ENCODE measurements at places on chromosomes 5 and 9.

- no peak for DNase-seq
These were observed 17.0 kb upstream of the NTNG2 start for GRCh38 chr9:132144708-132145365.

DNA sequence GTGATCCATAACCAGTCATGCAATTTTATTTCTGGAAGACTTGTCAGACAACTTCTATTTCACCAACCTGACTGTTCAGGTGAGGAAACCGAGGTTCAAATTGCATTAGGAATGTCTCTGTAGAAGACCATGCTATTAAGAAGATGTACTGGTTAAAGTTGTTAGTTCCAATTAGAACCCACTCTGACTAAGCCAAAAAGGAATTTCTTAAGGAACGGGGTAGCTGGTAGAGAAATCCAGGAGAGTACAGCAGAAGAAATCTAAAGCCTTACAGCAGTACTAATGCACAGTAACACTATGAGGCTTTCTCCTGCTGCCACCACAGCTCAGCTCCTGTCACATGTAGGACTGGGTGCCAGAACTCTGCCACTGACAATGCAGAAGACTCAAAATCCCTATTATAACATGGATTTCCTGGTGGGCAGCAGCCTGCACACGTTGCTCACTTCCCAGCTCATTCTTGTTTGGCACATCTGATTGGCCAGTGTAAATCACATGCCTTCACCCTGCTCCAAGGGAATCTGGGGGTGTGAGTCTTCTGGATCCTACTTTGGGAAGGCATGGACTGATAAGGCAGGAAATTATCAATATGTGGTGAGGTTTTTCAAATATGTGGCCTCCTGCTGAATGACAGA is 37.1 kb downstream of the CAST start:
- DNase-seq: no peak

- DNase-seq: no peak
These were observed 535 bp downstream of the RFX3 start for GRCh38 chr9:3525096-3525835.

DNA sequence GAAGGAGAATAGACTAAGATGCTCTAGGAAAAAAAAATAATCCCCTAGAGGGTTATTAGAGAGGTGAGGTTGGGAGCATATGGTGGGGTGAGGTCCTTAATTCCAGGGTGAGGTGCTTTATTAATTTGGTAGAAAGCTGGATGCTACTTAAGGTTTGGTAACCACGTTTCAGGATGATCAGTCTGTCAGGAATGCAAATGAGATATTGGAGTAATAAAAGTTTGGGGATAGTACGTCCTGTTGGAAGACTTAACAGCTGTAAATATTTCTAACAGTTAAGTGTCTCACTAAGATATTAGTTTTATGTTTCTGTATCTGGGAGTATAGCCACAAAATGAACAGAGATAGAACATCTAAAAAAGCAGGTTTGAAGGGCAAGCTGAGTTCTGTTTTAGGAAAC is 578.9 kb downstream of the CETN3 start:
- no peak for DNase-seq

GRCh38 chr5:150261231-150261630 is 28.3 kb downstream of the CAMK2A start:
- no peak for DNase-seq

DNA sequence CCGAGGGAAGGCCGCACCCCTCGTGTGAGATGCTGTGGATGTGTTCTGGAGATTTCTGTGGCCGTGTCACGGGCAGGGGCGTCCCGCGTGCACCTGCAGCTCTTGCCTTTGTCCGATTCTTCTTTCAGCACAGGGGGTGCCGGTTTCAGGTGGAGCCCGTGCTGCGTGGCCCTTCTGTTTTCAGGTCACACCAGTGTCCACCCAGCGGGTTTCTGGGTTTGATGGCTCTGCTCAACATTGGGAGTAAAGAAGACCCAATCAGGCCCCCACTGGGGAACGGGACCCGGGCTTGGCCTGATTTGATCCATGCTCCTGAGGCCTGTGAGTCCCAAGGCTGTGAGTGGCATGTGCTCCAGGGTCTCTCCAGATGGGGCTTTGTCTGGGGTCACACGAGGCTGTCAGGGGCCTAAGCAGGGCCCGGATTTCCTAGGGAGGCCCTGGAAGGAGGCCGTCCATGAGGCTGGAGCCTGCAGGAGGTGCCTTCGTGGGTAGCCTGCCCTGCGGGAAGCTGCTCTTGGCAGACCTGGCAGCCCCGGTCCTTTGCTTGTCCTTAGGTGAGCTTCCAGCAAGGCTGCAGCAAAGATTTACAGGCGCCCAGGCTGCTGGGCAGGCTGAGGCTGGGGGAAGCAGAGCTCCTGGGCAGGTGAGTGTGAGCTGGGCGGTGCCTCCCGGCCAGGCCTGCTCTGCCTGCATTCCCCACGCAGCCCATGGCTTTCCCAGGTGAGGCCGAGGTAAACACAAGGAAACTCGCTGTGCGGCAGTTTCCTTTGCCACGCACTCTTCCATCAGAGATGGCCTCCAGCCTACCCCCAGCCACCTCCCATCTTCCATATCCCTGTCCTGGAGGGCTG is 12.8 kb downstream of the MRPL36 start:
- no peak for DNase-seq

GRCh38 chr5:3619579-3619978 is 23.9 kb downstream of the IRX1 start:
- DNase-seq: no peak

DNA sequence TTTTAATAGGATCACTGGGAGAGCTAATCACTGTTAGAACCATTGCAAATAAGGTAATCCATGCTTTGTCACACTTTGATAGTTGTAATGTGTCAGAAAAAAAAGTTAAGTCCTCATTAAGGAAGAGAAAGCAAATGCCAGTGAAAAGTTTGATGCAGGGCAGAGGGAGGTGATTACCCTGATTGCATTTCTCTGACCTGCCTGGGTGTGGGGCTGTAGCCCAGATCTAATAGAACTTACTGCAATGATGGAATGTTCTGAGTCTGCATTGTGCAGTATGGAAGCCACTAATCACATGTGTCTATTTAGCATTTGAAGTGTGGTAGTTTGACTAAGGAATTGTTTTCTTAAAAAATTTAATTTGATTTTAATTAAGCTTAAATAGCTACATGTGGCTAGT is 202.7 kb downstream of the ATP10B start:
- no peak for DNase-seq

GRCh38 chr9:76887951-76888350 is 18.0 kb downstream of the PRUNE2 start:
- no peak for DNase-seq

GRCh38 chr9:108486831-108487230 is 369.0 kb downstream of the ACTL7B start:
- no peak for DNase-seq

DNA sequence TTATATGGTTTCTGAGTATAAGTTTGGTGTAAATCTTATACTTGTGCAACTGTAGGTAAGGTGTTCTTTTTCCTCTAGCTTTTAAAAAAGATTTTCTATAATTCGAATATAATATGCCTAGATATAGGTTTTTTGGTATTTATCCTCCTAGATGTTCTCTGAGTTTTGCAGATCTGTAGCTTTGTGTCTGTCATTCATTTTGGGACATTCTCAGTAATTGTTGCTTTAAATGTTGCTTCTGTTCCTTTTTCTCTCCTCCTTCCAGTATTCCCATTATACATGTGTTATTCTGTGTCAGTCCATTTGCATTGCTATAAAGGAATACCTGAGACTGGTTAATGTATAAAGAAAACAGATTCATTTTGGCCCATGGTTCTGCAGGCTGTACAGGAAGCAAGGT is 33.7 kb downstream of the LURAP1L start:
- DNase-seq: no peak

GRCh38 chr9:120733190-120733589 is 18.9 kb upstream of the MEGF9 start:
- DNase-seq: no peak

- no peak for DNase-seq
These were observed 75.9 kb upstream of the ADAMTSL1 start for GRCh38 chr9:18398038-18398437.

DNA sequence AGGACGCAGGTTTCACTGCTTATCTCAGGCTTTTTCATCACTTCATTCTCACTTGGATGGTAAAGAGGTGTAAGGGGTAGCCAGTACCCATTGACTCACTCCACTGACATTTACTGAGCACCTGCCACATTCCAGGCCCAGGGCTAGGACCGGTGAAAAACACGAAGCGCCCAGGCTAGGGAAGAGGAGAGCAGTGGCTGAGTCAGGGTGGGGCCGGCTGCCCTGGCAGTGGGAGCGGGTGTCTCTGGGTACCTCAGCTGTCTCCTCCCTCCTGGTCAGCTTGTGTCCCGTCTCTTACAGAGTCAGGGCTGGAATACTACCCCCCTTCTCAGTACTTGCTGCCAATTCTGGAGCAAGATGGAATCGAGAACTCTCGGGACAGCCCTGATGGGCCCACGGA is 22.2 kb downstream of the LRSAM1 start:
- DNase-seq: no peak

GRCh38 chr5:2639425-2639824 is 112.1 kb downstream of the IRX2 start:
- DNase-seq: no peak

- DNase-seq: no peak
These were observed 45.5 kb downstream of the SLC6A3 start for GRCh38 chr5:1399737-1400136.

DNA sequence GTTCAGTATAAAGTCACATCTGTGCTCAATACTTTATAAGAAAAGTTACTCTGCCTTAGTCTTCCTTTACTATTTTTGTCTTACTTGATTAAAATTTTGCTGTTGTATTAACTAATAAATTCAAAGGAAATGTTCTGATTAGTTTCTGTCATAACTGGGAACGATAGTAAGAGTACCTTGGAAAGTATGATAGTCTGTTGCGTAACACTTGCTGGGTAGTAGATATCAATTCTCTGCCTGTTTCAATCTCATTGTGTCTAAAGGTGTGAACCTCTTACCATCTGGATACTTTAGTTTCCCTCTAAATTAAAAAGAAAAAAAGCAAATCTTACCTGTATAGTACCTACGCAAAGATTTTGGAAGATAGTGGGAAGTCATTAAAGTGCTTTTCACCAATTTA is 48.5 kb downstream of the COMMD10 start:
- no peak for DNase-seq

GRCh38 chr5:91474201-91474600 is 91.1 kb upstream of the ARRDC3 start:
- DNase-seq: no peak

DNA sequence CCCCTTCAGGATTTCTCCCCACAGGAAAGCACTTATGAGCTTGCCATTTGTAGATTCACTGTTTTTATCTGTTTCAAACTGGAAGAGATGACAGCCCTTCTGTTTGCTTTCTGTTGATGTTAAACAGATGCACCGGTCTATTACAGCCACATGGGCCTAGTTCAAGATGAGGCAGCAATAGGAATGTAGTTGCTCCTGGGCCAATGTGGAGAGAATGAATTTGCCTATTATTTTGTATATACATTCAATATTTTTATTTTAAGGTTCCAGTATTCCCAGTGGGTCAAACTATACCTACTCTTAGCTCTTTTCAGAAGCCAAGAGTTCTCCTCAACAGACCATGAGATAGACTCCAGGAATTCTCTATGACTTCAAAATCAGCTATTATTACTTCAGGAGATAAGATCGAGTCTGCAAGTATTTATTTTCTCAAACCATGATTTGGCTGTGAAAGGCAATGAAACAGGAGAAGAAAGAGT is 461.6 kb downstream of the RASEF start:
- DNase-seq: no peak

GRCh38 chr5:8807636-8808035 is 738.2 kb downstream of the SEMA5A start:
- no peak for DNase-seq

Measured in NCI-H2227 treated with DMSO at 0.1 percent for 48 hours (cell line).